ENCODE measurements at places on chromosomes 2 and 18.

- DNase-seq = no peak
- H3K27ac ChIP-seq = no peak overlapping the region
- H3K4me1 ChIP-seq = peaks cover 5% of the 10 kb centered on the region
- no peaks in the 10 kb centered on the region for H3K27me3 ChIP-seq
- H3K4me3 ChIP-seq = no peak overlapping the region
Measured at GRCh38 chr2:24508878-24509277, 17.8 kb downstream of the NCOA1 start.

DNA sequence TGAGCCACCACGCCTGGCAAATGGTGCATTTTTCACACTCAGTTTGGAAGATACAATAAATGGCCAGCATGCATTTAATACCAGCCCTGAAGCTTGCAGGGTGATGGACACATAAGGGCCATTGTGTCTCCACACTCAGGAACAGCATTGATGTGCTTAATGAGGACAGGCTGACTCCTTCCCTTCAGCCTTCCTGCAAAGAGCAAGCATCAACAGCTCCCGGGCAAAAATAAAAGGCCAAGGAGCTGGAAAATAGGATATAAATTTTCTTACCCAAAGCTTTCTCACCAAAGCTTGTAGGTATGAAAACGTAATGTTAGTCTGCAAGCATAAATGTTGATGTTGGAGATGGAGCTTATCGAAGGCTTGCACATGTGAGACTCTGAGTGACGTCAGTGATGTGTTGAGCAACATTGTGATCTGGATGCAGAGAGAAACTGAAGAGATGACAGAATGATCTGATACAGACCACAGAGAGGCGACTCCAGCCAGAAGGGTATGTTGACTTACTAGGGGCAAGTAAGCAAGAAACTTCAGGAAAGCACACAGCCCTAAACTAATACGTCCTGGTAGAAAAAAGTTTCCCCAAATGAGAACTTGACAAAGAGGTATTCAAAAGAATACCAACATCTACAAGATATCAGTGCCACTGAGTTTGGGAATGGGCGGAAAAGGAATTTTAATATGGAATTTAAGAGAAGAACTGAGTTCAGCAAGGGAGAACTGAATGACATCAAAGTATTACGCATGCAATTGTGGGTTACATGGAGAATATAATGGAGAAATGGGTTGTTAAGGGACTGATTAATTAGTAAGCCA, 256.5 kb downstream of the TGIF1 start:
- H3K27me3 ChIP-seq = no peaks in the 10 kb centered on the region
- H3K27ac ChIP-seq = no peak overlapping the region
- H3K4me1 ChIP-seq = peaks cover 8% of the 10 kb centered on the region
- H3K4me3 ChIP-seq = no peak overlapping the region

DNA sequence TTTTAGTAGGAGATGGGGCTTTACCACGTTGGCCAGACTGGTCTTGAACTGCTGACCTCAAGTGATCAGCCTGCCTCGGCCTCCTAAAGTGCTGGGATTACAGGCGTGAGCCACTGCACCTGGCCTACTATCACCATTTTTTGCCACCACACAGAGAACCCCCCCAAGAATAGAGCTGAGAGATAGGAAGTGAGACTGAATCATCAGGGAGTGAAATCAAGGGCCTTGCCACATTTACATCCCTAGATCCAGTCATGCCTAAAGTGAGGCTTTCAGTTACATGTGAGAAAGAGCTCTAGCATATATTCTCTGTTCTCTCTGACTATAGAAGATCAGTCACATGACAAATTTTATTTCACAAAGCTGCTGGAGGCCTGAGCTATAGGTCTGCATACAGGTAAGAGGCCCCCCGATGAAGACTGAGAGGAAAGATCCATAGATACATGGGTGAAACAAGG, 28.0 kb upstream of the KCMF1 start:
- H3K36me3 ChIP-seq = no peaks in the 10 kb centered on the region
- no peaks in the 10 kb centered on the region for H3K4me1 ChIP-seq
- no peak for DNase-seq
- no peak overlapping the region for H3K27ac ChIP-seq
- H3K4me3 ChIP-seq = no peak overlapping the region

- H3K4me3 ChIP-seq = no peak overlapping the region
- H3K27ac ChIP-seq = no peak overlapping the region
- no peaks in the 10 kb centered on the region for H3K4me1 ChIP-seq
- DNase-seq = no peak
Measured at GRCh38 chr2:239184968-239185903, 215.6 kb downstream of the HDAC4 start.

DNA sequence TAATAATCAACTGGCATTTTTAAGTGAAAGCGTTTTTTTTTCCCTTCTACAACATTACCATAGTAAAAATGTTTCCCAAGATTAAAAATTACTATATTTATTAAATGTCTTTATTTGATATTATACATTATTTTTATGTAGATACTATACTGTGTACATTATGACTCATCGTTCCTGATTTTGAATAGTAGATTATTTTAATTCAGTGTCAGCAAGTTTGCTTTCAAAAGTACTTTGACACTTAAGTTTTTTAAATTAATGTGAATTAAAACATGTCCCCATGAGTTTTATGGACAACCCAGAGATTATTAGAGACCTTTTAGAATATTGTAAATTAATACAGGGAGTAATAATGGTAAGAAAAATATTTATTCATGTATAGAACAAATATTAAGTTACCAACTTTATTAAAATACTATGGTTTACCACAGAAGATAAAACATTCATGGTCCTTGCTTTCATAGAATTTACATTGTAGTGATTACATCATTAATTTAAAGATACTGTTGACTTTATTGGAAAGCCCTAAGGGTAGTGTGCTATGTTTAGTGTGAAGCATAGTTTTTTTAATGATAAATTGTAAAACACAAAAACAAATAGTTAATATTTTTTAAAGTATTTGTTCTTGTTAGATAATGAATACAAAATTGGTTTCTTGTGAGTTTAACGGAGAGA, 21.9 kb downstream of the DYNC1I2 start:
- H3K36me3 ChIP-seq = peaks cover 3% of the 10 kb centered on the region
- no peak overlapping the region for H3K27ac ChIP-seq
- no peak overlapping the region for H3K4me3 ChIP-seq

- H3K27ac ChIP-seq = no peak overlapping the region
- H3K27me3 ChIP-seq = peaks cover 19% of the 10 kb centered on the region
- H3K36me3 ChIP-seq = peaks cover 7% of the 10 kb centered on the region
- peaks cover 6% of the 10 kb centered on the region for H3K4me1 ChIP-seq
Measured at GRCh38 chr2:232418466-232419244, 12.0 kb downstream of the ALPG start.

DNA sequence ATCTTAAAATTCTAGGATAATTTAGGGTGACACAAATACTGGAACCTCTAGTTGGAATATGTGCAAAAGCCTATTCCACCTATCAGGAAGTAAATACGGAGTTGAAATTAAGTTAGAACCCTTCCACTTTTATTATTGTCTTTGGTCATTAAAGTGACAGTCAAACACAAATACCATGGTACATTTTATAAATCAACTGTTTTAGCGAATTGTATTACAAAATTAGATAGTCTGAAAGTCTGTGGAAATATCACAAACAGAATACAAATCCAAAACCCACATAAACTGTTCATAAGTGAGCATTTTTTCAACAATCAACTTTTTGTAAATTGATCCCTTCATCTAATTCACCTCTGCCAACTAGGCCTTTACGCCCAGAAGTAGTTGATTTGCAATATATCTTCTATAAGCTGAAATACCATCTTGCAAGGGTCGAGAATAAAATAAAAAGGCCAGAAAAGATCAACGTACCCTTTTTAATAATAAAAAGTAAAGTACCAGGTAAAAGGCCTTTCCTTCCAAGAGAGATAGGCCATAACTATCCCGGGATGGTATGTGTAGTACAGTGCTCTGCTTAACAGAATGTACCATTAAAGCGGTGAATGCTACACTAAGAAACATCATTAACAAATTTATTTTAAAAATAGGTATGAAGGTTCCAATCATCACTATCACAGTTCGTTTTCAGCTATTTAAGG, 1.3 kb downstream of the USP34 start:
- H3K4me1 ChIP-seq = peaks cover 16% of the 10 kb centered on the region
- no peak for DNase-seq
- peaks cover 8% of the 10 kb centered on the region for H3K36me3 ChIP-seq

DNA sequence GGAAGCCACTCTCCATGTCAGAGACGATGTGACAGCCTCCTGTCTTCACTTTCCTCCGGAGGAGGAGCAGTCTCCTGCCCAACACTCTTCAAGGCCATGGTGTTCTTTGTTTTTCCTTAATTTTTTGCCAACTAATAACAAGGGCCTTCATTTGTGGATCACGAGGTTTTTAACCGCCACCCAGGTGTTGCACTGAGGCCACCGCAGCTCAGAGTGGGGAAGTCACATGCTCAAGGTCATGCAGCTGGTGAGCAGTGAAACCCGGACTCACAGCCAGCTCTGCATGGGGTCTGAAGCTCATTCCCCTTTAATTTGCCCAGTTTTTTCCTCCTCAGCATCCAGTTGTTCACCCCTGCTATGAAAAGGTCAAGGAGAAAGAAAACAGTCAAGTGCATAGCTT, 19.6 kb downstream of the ENOSF1 start:
- peaks cover 18% of the 10 kb centered on the region for H3K36me3 ChIP-seq
- no peak overlapping the region for H3K4me3 ChIP-seq
- DNase-seq = no peak

GRCh38 chr2:52879561-52879960, 888.0 kb upstream of the CHAC2 start:
- H3K36me3 ChIP-seq = no peaks in the 10 kb centered on the region
- no peaks in the 10 kb centered on the region for H3K27me3 ChIP-seq
- no peak overlapping the region for H3K4me3 ChIP-seq
- H3K27ac ChIP-seq = no peak overlapping the region

DNA sequence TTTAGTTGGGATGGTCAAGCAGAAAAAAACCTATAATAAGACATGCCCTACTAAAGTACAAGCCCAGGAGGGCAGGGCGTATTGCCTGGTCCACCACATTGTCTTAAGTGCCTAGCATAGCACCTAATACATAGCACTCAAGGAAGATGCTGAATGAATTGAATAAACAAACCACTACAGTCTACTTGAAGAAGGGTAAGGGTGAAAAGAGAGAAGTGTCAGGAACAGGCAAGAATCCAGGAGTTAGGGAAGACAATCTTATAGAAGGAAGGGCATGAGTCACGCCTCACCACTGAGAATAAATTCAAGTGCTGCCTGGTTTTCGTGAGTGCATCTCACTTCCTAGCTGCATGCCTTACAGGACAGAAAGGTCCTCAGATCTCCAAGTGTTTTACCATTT, 13.9 kb downstream of the SLC19A3 start:
- peaks cover 2% of the 10 kb centered on the region for H3K27me3 ChIP-seq
- H3K4me1 ChIP-seq = no peaks in the 10 kb centered on the region
- H3K27ac ChIP-seq = no peak overlapping the region
- DNase-seq = no peak
- no peaks in the 10 kb centered on the region for H3K36me3 ChIP-seq

DNA sequence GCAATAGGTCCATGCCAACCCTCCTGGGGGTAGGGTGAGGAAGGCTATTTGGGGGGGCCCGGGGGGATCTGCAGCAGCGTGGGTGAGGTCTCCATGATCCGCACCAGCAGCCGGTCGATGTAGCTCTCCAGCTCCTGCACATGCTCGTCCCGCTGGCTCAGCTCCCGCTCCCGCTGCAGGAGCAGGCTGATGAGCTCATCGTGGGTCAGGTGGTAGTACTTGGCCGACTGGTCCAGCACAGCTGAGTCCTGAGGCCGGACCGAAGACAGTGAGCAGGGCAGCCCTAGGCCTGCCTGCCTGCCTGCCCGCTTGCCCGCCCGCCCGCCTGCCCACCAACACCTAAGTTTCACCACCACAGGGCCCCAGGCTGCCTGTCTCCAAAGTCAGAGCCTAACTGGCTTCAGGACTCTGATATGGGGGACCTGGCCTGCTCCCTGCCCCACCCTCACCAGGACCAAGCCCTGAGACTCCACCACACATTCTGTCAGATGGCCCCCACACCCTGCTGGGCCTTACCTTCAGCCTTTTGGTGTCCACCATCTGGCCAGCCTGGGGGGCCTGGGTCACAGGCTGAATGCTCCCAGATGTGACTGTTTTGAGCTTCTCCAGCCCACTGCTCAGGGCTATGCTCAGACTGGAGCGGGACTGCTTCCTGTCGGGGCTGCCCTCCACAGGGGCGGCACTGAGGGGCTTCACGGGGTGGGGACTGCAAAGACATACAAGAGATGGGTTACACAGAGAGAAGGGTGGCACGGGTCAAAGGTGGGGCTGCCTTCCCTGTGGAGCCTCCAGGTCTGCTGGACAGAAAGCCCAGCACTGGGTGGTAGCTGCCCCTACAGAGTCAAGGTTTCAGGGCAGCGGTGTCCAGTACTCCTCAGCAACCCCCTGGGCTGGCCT, 4.2 kb upstream of the SFXN5 start:
- DNase-seq = no peak
- no peak overlapping the region for H3K4me3 ChIP-seq
- peaks cover 18% of the 10 kb centered on the region for H3K27me3 ChIP-seq
- peaks cover 5% of the 10 kb centered on the region for H3K4me1 ChIP-seq
- peaks cover 40% of the 10 kb centered on the region for H3K36me3 ChIP-seq
- no peak overlapping the region for H3K27ac ChIP-seq

- no peaks in the 10 kb centered on the region for H3K36me3 ChIP-seq
- H3K27me3 ChIP-seq = no peaks in the 10 kb centered on the region
- no peak for DNase-seq
- no peaks in the 10 kb centered on the region for H3K4me1 ChIP-seq
- no peak overlapping the region for H3K27ac ChIP-seq
Measured at GRCh38 chr2:15050483-15050882, 418.0 kb downstream of the LRATD1 start.

- H3K36me3 ChIP-seq = peaks cover 54% of the 10 kb centered on the region
- no peak overlapping the region for H3K27ac ChIP-seq
- peaks cover 17% of the 10 kb centered on the region for H3K27me3 ChIP-seq
- no peak for DNase-seq
- peaks cover 34% of the 10 kb centered on the region for H3K4me1 ChIP-seq
Measured at GRCh38 chr2:30257266-30258214, 26.2 kb downstream of the LBH start.

- DNase-seq = no peak
- no peaks in the 10 kb centered on the region for H3K27me3 ChIP-seq
- H3K4me3 ChIP-seq = no peak overlapping the region
- no peak overlapping the region for H3K27ac ChIP-seq
- no peaks in the 10 kb centered on the region for H3K36me3 ChIP-seq
Measured at GRCh38 chr18:52612406-52612805, 272.4 kb downstream of the DCC start.

- H3K36me3 ChIP-seq = peaks cover 4% of the 10 kb centered on the region
- DNase-seq = no peak
- H3K27me3 ChIP-seq = peaks cover 2% of the 10 kb centered on the region
- H3K27ac ChIP-seq = no peak overlapping the region
- no peak overlapping the region for H3K4me3 ChIP-seq
Measured at GRCh38 chr2:137802038-137802437, 162.2 kb upstream of the HNMT start.

- DNase-seq = no peak
- no peak overlapping the region for H3K27ac ChIP-seq
- no peak overlapping the region for H3K4me3 ChIP-seq
- H3K4me1 ChIP-seq = peaks cover 24% of the 10 kb centered on the region
- H3K27me3 ChIP-seq = peaks cover 1% of the 10 kb centered on the region
Measured at GRCh38 chr18:56289381-56289780, 349.0 kb downstream of the TXNL1 start.

- H3K27me3 ChIP-seq = no peaks in the 10 kb centered on the region
- H3K36me3 ChIP-seq = peaks cover 20% of the 10 kb centered on the region
- no peak for DNase-seq
Measured at GRCh38 chr18:9808295-9809241, 77.2 kb upstream of the TXNDC2 start.

Data from endothelial cell (in vitro differentiated cells).